Mesangial cell (primary cell): ENCODE measurements at places on chromosomes 6 and 20. TPM values are rescaled to one million over a fixed set of nuclear protein-coding genes. Genes with fewer than 3 reads are reported as not detected.

The SLC23A2 gene
- total RNA-seq: 7.8 and 12.9 TPM in 2 replicates

The EYS gene
- not detected in 2 replicates for total RNA-seq

The CALHM4 gene
- total RNA-seq: not detected in 2 replicates

The FAXC gene
- 3.7 and 5.5 TPM in 2 replicates for total RNA-seq

The POM121L2 gene
- total RNA-seq: not detected in 2 replicates

The HRH3 gene
- total RNA-seq: not detected in 2 replicates

The TRIM10 gene
- not detected in 2 replicates for total RNA-seq

The ADGB gene
- not detected in 2 replicates for total RNA-seq

The UNC5CL gene
- total RNA-seq: 1.1 and 22.1 TPM in 2 replicates

The ZKSCAN3 gene
- 2.1 and 3.2 TPM in 2 replicates for total RNA-seq

The SLC26A8 gene
- 0.49 TPM in 1 of 2 replicates, not detected in the other for total RNA-seq

The KDM1B gene
- 13.7 and 14.8 TPM in 2 replicates for total RNA-seq

The PTCRA gene
- not detected in 2 replicates for total RNA-seq

The PSORS1C2 gene
- total RNA-seq: not detected in 2 replicates

The TRDN gene
- not detected in 2 replicates for total RNA-seq

The SAMD3 gene
- total RNA-seq: 0.25 and 0.33 TPM in 2 replicates

The CST2 gene
- total RNA-seq: 1.5 and 17.5 TPM in 2 replicates

The HTR1E gene
- not detected in 2 replicates for total RNA-seq

The DCDC2 gene
- total RNA-seq: 45.6 and 93.4 TPM in 2 replicates

The ZFP57 gene
- total RNA-seq: not detected in 2 replicates

The ARG1 gene
- not detected in 2 replicates for total RNA-seq

The C4A gene
- 2.1 and 6.1 TPM in 2 replicates for total RNA-seq

The FOXC1 gene
- 17.6 and 34.1 TPM in 2 replicates for total RNA-seq

The FUT9 gene
- total RNA-seq: 0.33 and 1.4 TPM in 2 replicates

The MYT1 gene
- not detected in 2 replicates for total RNA-seq

The PRR18 gene
- total RNA-seq: under 0.01 TPM in 2 replicates

The BPIFB1 gene
- not detected in 2 replicates for total RNA-seq

The RBM24 gene
- total RNA-seq: 5.9 and 9.9 TPM in 2 replicates

The TRIM31 gene
- total RNA-seq: not detected in 2 replicates

The LAMA2 gene
- total RNA-seq: 0.81 and 6.3 TPM in 2 replicates
